ENCODE measurements at places on chromosomes 2 and 18.

- no peak for DNase-seq
Measured at GRCh38 chr2:238898534-238899281, 50.8 kb downstream of the TWIST2 start.

- DNase-seq = no peak
Measured at GRCh38 chr18:57959278-57959677, 84.7 kb upstream of the NEDD4L start.

GRCh38 chr2:165847001-165847400, 53.0 kb upstream of the GALNT3 start:
- no peak for DNase-seq

GRCh38 chr2:212908682-212909435, 242.6 kb downstream of the IKZF2 start:
- DNase-seq = no peak

DNA sequence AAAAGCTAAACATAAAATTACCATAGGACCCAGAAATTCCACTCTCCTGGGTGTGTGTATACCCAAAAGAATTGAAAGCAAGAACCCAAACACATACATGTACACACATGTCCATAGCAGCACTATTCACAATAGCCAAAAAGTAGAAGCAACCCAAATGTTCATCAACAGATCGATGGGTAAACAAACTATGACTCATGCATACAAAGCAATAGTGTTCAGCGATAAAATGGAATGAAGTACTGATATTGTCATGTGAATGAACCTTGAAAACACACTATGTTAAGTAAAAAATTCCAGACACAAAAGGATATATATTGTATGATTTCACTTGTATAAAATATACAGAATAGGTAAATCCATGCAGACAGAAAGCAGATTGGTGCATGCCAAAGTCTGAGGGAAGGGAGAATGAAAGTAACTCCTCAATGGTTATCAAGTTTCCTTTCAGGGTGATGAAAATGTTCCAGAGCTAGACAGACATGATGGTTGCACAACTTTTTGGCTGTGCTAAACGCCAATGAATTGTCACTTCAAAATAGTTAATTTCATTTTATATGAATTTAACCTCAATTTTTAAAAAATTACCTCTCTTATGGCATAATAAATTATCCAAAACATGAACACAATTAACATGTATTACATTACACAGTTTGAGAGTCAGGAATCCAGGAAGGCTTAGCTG, 35.5 kb downstream of the GKN2 start:
- DNase-seq = no peak

DNA sequence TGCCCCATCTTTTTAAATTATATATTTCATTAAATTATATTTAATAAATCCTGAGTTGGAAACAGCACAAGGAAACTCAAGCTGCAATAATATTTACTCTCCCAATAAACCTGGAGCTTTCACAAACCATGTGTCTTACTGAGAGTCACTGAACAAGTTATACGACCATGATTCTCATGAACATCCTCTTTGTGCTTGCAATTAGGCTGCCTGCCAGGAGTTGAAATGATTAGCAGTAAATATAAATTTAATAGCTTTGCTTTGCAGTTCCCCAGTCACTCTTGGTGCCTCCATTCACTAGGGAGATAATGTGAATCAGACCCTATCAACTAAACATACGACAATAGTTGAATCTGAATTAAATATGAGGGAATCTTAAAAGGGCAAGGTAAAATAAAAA, 905.1 kb downstream of the NRXN1 start:
- no peak for DNase-seq

DNA sequence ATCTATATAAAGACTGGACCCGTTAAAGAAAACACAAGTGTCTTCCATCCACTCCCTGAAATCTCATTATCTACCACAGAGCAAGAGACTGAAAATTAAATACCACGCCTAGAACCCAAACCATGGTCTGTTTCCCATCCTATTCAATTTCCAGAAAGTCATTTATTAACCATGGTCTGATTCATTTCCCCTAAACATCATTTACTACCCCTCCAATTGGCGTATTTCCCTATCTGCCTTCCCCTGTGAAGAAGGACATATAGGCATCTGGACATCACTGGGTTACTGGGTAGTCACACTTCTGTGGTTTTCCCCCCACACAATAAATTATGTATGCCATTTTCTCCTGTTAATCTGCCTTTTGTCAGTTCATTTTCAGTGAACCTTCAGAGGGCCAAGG, 30.8 kb downstream of the CCDC93 start:
- DNase-seq = no peak

- DNase-seq = no peak
Measured at GRCh38 chr2:105100046-105100840, 62.4 kb downstream of the MRPS9 start.

DNA sequence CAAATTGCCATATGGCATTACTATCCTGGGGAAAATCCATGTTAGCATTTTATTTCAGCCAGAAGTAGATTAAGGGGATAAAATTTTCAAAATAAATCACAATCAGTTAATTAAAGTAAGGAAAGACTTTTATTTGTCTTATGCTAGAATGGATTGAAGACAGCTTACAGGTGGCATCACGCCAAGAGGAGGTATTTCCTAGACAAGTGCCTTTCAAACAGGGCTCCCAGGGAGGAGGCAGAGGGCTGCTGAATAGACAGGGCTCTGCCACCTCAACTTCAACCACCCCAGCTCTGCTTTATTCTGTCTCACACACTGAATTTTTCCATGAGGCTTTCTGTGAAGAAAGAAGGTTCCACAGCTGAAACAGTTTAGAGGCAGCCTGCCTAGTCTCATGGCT, 12.2 kb downstream of the CCDC68 start:
- no peak for DNase-seq

- DNase-seq = no peak
Measured at GRCh38 chr2:230569298-230569697, 143.3 kb upstream of the CAB39 start.

GRCh38 chr2:152047824-152048471, 50.9 kb downstream of the CACNB4 start:
- no peak for DNase-seq
